Sciatic nerve (tissue), 2 donors: ENCODE measurements at places on chromosomes 7 and 10. TPM values are rescaled to one million over a fixed set of nuclear protein-coding genes. Genes with fewer than 3 reads are reported as not detected.
A peak's percentile ranks its signal among the peaks of the same experiment; 100 is the strongest.

- no peak for DNase-seq
Observed at GRCh38 chr7:101243646-101244374, 1.1 kb downstream of the FIS1 start.

DNA sequence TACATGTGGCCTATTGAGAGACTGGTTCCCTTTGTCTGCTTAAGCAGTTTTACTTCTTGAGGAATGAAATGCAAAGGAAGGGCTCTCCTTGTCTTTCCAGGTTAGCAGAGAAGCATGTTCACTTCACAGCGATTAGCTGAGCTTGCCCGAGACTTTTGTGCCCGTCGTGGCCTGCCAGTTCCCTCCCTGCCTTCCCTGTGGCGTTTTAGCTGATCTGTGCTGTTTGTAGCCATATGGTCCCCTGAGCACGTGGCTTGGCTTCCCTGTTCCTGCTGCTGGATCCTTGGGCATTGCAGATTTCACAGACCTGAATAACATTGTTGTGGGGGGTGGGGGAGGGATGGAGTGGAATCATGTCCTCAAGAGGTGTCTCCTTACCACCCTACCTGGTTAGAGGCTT, 61.8 kb downstream of the SND1 start:
- no peak for DNase-seq

- DNase-seq, result no peak
Observed at GRCh38 chr10:29795850-29796249, 161.1 kb upstream of the SVIL start.

GRCh38 chr7:24926623-24927524, 53.1 kb downstream of the OSBPL3 start:
- DNase-seq, result no peak

DNA sequence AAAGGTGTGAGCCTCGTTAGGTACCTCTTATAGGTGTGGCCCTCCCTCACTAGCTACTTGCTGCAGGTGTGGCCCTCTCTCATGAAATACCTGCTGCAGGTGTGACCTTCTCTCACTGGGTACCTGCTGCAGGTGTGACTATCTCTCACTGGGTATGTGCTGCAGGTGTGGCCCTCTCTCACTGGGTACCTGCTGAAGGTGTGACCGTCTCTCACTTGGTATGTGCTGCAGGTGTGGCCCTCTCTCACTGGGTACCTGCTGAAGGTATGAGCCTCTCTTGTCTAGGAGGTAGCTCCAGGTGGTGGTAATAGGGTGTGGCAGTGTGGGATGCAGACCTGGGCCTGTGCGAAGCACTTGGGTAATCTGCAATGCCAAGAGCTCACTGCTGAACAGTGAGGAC, 170.7 kb upstream of the PLPP4 start:
- no peak for DNase-seq

GRCh38 chr10:102468683-102469082, 17.3 kb upstream of the C10orf95 start:
- DNase-seq, result no peak

DNA sequence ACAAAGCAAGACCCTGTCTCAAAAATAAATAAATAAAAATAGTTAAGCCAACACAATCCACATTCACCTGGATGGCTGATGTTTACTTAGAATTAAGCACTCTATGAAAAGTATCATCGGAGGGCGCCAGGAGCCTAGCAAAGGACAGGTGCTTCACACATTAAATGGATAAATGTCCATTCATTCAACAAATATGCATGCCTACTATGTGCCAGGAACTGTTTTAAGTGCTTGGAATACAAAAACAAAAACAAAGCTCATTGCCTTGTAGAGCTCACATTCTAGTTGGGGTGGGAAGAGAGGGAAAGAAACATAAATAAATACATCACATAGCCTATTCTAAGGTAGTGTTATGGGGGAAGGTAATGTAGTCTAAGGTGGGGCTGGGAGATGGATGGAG, 4.1 kb downstream of the BAIAP2L1 start:
- DNase-seq, result no peak

DNA sequence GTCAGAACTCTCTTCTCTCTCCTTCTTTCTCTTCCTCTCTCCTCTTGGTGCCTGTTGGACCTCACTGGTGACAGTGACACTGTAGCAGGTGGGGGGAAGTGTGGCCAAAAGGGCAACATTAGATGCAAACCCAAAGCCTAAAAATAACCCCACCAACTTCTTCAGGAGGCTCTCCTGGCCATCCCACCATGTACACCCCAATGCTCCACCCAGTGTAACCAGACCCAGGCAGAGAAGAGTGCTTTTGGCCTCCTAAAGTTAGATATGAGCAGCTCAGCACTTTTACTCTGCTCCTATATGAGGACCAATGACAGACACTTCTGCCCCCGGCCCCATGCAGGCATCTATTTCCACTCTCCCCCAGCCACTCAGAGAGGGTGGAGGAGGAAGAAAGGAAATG, 5.5 kb downstream of the MYOZ1 start:
- DNase-seq, result no peak

DNA sequence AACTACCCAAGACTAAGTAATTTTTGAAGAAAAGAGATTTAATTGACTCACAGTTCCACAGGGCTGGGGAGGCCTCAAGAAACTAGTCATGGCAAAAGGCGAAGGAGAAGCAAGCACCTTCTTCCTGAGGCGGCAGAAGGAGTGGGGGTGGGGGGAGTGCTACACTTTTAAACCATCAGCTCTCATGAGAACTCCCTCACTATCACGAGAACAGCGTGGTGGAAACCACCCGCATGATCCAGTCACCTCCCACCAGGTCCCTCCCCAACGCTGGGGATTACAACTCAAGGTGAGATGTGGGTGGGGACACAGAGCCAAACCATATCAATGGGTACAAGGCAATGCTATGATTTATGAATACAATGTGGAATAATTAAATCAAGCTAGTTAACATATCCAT, 241.9 kb downstream of the PTPRN2 start:
- no peak for DNase-seq

GRCh38 chr10:104690959-104691358, 49.9 kb downstream of the SORCS3 start:
- DNase-seq, result no peak

DNA sequence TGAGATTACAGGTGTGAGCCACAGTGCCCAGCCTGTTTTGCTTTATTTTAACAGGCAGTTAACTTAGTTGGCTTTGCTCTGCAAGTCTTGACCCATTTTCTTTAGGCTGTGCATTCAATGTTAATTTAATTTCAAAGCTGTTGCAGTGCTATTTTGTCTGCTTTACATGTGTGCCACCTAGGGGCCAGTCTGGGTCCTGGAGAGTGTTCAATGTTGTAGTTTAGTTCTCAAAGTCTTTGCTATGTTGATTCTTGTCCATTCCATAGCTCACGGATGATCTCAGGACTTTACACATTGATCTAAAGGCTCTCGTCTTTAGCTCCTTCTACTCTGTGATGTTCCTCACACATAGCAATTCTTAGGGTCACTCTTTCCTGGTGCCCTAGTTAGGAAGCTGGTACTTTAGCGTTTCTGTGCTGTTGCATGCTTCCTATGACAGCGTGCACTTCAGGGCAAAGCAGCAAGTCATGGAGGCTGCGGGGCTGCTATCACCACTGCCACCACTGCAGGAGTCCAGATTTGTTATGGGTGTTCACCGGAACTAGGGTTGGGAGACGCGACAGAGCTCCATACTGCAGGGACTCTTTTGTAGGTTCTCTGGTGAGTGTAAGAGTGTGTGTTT, 16.4 kb upstream of the ABCA13 start:
- no peak for DNase-seq

DNA sequence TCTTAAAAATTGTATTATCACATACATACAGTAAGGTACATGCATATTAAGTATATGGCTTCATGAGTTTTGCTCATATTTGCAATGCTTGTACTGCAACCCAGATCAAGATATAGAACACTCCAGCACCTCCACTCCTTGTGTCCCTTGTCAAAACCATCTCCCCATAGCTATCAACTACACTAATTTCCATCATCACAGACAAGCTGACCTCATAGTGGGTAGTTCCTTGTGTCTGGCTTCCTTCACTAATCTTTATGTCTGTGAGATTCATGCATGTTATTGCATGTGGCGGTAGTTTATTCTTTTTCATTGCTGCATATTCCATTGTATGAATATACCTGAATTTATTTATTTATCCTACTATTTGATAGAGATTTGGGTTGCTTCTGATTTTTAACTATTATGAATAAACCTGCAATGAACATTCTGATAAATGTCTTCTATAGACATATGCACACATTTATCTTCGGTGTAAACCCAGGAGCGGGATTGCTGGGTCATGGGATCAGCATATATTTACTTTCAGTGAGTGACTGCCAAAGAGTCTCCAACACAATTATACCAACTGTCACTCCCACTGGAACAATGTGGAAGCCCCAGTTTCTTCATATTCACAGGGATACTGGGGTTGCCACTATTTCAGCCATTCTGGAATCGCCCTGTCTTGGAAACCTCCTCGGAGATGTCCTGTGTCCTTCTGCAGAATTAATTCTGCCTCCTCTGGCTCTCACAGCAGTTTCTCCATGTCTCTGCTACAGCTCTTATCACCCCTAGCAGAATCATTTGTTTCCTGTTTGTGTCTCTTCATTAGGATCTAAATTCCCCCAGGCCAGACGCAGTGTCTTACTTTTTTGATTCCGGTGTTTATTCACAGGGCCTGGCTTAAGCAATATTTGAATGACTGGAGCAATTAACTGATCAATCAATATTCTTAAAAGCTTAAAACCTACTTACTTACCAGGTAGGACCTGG, 14.7 kb upstream of the ADAM12 start:
- no peak for DNase-seq

- no peak for DNase-seq
Observed at GRCh38 chr10:43145311-43145710, 7.1 kb downstream of the CSGALNACT2 start.

GRCh38 chr10:89076120-89076519, 85.5 kb downstream of the FAS start:
- DNase-seq, result no peak

- DNase-seq, result no peak
Observed at GRCh38 chr7:44395067-44395466, 69.7 kb upstream of the CAMK2B start.

- DNase-seq, result no peak
Observed at GRCh38 chr10:61153771-61154170, 209.8 kb upstream of the RHOBTB1 start.

- peak; percentile 66 for DNase-seq
Observed at GRCh38 chr7:27144781-27145164, 1.3 kb upstream of the HOXA5 start.

- no peak for DNase-seq
Observed at GRCh38 chr10:131586958-131587357, 275.4 kb upstream of the TCERG1L start.

- no peak for DNase-seq
Observed at GRCh38 chr10:31479752-31480151, 160.7 kb downstream of the ZEB1 start.

Gene ADARB2
- 1.9 TPM for total RNA-seq

Gene SAMD9L
- total RNA-seq, result 28.4 TPM

Gene CALHM2
- total RNA-seq, result 46.3 TPM

Gene CREB5
- 20.1 TPM for total RNA-seq

Gene H2BK1
- not detected for total RNA-seq

Gene GPR37
- 0.13 TPM for total RNA-seq

Gene MICALL2
- 127 TPM for total RNA-seq

Gene SPDYE1
- not detected for total RNA-seq

Gene TMEM270
- total RNA-seq, result not detected

Gene AKR1C8
- 0.94 TPM for total RNA-seq

Gene PNLIPRP3
- total RNA-seq, result not detected

Gene AMZ1
- 0.31 TPM for total RNA-seq
